AML-193 (cell line): ENCODE measurements at places on chromosomes 5 and 9.

- no peak for DNase-seq
Measured at GRCh38 chr5:178274781-178275537, 42.4 kb upstream of the PHYKPL start.

DNA sequence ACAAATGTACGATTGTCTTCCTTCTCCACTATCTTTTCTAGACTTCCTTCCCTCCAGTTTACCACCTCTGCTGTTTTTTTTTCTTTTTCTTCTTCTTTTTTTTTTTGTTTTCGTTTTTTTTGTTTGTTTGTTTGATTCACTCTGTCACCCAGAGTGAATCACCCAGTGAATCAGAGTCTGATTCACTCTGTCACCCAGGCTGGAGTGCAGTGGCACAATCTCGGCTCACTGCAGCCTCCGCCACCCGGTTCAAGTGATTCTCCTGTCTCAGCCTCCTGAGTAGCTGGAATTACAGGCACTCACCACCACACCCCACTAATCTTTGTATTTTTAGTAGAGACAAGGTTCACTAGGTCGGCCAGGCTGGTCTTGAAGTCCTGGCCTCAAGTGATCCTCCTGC, 375.7 kb downstream of the NTRK2 start:
- no peak for DNase-seq

DNA sequence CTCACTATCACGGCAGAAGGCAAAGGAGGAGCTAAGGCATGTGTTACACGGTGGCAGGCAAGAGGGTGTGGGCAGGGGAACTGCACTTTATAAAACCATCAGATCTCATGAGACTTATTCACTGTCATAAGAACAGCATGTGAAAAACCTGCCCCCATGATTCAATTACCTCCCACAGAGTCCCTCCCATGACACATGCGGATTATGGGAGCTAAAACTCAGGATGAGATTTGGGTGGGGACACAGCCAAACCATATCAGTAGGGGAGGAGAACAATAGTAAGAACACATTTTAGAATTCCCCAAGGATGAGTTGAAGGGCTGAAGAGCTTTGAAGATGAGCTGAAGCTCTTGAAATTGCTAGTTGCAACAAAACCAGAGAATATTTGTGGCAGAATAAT, 287.9 kb downstream of the SMARCA2 start:
- DNase-seq: no peak

GRCh38 chr9:96686638-96687335, 31.7 kb upstream of the PRXL2C start:
- DNase-seq: no peak

DNA sequence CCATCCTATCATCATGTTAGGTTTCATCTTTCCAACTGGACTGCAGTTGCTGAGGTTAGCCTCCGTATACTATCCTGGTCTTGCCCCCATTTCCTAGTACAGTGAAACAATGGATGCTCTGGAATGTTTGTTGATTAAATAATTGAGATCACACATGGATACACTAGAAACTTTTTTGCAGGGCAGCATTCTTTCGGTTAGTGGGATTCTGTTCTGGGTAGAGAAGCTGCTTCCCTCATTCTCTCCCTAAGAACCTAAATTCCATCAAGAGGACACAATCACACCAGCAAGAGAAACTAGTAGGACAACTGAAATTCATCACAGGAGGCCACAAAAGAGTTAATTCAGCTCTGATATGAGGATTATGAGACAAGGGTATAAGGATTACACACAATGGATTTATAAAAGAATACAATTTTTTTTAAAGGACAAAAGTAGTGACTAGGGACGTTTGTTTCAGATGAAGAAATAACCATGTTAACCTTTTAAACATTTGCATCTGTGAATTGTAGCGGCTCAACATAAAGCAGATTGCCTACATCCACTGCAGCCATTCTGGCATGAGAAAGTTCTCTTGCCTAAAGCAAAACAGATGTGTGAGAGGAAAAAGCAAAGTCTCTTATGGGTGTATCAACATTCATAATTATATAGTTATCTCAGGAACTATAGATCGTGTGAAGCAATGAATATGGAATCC, 162.7 kb upstream of the LHFPL2 start:
- DNase-seq: no peak

DNA sequence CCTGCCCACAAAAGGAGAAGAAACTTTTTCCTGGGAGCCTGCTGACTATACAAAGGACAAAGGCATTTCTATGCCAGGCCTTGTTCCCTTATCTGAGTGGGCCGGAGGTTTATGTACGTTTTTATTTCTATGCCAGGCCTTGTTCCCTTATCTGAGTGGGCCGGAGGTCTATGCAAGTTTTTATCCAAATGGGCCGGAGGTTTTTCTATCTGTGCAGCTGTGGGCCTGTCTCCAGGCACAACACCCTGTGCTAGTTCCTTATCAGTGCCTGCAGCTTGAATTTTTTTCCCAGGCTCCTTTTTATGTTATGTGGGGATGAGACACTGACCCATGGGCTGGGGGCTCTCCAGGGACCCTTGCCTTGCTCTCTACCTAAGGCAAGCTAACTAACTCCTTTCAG, 5.5 kb downstream of the SLC25A2 start:
- DNase-seq: no peak

DNA sequence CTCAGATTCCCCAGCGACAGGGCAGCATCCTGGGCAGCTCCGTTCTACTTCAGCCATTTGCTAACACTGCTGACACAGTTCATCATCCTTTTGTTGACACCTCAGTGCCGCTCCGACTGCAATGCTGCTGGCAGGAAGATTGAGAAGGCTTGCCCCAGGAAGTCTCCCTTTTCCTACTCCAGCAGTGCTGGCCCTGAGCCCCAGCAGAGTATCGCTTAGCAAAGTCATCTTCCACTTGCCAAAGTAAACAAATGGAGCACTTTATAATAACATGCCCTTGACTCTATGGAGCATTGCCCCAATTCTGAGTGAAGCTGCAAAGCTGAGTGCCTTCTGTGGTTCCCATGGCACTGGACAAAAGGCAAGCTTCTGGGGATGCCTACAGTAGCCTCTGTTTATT, 32.2 kb downstream of the PRLR start:
- no peak for DNase-seq

DNA sequence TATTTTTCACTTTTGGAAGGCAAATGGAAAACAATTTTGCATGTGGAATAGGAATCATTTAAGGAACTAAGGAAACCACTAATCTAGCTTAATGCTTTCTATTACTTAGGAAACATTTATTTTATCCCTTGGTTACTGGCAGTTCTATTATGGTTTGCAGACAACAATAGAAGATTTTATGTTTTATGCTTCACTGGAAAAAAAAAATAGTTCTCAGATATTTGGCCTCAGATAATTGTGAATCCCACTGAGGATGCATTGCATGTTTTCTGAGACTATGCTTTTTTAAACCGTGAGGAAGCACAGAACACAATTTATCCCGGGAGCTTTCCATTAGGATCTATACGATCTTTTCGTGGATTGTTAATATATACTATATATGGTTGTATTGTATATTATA, 356.9 kb downstream of the CSNK1G3 start:
- no peak for DNase-seq
